ENCODE measurements at places on chromosomes 5 and 9.

DNA sequence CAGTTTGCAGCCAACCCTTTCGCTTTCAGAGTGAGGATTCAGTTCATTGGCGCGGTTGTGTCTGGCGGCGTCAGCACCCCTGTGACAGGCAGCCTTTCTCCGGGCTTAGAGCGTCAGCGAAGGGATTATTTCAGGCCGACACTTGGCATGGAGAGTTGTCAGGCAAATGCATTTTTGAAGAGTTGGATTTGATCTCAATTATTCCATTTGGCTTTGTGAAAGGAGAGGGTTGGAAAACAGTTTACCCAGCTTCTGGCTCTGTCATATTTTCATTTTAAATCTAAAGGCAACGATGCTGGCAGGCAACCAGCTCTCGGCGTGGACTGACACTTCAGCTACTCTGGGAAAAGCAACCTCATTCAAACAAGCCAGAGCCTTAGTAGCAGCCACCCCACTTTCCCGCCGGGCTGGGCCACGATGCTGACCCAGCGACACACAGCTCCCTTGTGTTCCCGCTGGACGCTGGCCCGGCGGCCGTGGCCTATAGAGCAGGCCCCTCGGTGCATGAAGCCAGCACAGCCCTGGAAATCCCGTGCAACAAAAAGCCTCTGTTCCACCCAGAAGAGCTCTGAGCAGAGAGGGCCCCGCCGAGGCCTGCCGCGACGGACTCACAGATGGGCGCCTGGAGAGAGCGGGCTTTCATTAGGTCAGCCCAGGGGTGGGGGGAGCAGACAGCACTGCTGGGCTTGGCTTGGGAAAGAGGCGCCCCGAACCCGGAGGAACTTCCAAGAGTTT lies 28.9 kb upstream of the LPCAT1 start:
- peak; percentile 59 for DNase-seq

DNA sequence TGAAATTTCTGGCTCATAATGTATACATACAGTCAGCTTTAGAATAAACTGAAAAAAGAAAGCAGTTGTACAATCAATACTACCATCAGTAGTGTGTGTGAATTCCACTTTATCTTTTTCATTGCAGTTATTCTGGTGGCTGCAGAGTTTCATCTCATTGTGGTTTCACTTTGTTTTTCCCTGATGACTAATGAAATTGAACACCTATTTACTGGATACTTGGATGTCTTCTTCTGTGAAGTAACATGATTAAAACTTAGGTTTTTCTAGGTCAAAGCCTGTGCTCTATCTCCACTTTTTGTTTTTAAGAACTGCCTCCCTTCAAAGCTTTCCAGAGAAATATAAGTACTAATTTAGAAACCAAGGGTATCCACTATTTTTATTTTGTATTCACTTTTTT lies 174.3 kb downstream of the TRPM3 start:
- no peak for DNase-seq

- DNase-seq = no peak
Measured at GRCh38 chr9:106728860-106729259, 134.1 kb upstream of the ZNF462 start.

DNA sequence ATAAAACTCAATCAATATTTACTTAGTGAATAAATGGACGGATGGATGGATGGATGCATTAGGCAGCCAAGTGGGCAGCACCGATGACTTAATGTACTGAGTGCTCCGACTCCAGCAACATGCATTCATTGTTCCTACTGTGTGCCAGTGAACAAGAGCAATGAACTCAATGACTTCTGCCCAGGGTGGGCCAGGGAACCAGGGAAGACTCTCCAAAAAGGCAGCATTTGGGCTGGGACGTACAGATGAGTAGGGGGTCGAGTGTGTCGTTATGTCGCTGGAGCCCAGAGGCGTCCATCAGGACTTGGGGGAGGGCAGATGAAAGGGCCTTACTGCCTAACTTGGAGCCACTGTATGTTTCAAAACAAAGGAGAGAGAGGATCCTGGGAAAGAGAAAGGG lies 126.4 kb downstream of the KCNIP1 start:
- no peak for DNase-seq

DNA sequence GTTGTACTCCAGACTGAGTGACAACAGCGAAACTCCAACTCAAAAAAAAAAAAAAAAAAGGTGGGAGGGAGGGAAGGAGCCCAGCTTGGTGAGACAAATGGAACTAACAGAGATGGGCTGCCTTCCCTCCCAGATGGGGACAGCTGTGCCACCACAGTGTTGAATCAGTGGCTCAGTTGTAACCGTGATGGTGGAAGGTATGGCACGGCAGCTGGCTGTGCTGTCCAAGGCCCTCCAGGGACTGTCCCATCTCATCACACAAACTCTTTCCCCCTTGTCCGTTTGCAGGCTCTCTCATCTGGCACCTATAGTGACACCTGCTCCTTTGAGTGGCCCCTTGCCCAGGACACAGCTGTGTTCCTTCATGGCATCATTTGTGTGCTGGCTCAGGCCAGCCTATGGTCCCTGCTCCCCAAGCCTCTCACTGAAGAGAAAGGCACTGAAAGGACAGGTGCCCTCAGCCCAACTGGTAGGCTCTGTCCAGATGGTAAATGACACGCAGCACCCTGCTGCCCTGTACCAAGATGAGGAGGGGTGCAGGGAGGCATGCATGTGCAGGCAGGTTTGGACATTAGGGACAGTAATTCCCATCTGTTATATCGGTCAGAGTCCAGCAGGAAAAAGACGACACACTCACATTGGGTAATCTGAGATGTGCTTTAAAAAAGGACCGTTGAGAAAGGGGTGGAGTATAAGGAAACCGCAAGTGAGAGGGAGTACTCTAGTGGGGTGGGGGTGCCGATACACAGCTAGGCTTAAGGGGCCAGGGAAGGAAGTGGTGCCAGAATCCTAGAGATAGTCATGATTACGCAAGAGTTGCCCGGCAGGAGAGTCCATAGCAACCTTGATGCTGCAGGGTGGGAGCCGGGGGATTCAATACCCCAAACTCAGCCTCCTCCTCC lies 4.3 kb downstream of the SMIM33 start:
- no peak for DNase-seq

DNA sequence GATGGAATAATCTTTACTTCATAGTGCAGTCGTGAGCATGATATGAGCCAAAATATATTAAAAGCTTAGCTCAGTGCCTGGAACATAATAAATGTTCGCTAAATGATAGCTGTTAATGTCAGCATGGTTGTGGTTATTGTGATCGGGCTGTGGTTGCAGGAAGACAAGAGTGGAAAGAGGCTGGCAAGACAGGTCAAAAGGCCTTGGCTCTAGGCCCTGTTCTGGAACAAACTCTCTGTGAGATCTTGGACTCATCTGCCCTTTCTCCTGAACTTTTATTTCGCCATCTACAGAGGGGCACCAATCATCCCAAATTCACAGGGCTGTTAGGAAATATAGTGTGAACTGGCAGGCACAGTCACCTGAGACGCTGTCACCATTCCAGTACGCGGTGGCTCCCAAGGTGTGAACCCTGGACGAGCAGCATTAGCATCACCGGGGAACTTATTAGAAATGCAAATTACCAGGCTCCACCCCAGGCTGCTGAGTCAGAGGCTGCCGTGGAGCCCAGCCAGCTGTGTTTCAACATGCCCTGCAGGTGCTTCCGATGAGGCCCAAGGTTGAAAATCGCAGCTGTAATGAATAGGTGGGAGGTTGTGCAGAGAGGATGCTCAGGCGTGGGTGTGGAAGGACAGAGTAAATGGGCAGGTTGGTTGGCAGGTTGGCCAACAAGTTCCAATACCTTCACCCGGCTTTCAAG lies 50.2 kb upstream of the SAP30L start:
- DNase-seq = no peak

- peak; percentile 65 for DNase-seq
Measured at GRCh38 chr9:137438591-137439157, 2.5 kb downstream of the ENTPD8 start.

DNA sequence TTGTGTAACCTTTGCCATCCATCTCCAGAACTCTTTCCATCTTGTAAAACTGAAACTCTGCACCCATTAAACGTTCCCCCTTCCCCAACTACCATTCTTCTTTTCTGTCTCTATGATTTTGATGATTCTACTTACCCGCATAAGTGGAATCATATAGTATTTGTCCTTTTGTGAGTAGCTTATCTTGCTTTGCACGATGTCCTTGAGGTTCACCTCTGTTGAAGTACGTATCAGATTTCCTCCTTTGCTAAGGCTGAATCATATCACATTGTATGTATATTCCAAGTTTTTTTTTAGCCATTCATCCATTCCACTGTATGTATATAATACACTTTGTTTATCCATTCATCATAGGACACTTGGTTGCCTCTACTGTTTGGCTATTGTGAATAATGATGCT lies 2.9 kb upstream of the RNF130 start:
- no peak for DNase-seq

DNA sequence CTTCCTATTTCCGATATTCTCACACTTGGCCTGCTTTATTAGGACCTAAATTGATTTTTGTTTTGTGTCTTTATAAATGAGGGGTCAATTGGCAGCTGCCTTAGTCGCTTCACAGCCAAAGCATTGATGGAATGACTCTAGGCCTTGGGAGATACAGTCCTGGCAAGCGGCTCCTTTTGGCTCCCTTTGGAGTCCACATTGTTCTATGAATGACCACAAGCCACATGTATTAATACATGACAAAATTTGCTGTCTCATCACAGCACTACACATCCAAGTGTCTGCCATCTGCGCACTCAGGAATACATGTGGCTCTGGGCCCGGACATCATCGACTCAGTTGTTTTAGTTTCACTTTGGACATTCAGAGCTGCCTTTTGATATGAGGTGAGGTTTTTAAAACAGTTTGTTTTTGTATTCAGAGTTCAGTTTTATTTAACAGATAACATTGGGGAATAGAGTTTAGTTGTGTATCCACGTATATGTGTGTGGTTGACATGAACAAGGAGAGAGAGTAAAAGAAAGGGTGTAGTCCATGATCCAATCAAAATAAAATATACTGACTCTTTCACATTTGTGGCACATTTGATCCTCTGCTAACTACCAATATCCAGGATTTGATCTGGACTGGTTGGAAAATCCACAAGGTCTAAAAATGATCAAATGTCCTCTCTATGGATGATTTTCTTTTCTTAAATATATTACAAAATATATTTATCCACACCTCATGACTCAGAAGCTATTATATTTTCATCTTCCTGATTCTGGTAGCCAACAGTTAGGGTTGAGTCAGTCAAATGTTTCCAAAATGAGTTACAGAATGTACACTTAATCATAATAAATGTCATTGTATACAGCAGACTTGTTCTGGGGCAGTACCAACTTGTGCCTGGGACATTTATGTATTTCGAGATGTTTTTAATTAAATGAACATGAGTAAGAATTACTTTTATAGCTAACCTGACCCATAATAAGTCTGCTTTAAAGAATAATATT lies 114.0 kb upstream of the MTAP start:
- no peak for DNase-seq

DNA sequence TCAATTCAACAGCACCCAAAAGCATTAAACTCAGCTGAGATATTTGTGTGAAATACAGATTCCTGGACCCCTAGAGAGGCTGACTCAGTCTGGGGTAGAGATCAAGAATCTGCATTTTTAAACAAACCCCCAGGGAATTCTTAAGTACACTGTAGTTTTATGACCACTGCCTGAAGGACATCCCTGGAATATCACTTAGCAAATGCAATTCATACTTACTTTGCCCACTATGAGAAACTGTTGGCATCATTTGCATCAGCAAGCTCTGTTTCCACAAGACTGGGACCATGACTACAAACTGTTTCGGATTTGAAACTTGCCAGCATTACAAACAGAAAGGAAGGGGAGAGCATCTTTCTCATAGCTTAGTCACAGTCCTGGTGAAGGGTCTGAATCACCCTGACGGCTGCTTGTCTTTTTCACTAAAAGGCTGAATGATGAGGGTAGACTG lies 63.7 kb downstream of the MLLT3 start:
- no peak for DNase-seq

GRCh38 chr5:675871-676698 lies 17.1 kb downstream of the TPPP start:
- peak; percentile 28 for DNase-seq

DNA sequence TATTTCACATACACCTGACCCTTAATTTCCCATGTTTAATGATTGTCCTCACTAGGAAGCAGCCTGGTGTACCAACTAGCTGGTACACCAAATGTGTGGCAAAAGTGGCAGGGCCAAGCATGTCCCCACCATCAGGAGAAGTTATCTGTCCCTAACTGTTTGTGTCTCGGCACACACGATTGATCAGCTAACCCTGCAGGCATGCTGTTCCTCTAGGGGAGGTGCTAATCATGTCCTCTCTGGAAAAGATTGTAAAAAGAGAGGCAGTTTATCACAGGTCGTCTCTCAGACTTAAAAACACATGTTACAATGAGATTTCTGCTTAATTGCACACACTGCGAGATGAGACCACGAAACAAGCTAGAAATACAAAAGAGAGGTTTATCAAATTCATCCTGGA lies 342.7 kb downstream of the DIRAS2 start:
- DNase-seq = no peak

DNA sequence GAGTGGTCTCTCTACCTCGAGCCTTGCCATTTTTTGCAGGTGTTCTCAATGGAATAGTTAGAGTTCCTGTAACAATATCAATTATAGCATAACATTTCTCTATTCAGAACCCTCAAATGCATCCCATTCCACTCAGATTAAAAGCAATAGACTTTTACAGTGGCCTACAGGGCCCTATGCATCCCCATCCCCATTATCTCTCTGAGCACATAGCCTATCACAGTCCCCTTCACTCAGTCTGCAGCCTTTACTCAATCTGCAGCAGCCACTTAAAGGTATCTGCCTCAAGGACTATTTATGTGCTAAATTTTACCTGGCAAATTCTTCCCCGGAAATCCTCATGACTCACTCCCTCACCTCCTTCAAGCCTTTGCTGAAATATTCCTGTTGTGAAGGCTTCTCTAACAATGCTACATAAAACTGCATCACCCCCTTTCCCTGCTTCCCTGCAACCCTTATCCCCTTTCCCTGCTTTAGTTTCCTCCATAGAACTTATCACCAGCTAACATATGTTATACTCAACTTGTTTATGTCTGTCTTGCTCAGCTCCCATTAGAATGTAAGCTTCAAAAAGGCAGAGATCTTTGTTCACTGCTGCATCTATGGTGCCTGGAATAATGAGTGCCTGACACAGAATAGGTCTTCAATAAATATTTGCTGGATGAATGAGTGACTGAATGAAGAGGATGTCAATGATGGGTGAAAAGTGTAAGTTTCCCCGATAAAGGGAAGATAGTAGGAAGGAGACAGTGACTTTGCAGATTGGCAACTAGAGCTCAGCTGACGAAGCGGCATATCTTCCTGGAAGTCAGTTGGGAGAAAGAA lies 54.1 kb upstream of the ZNF366 start:
- no peak for DNase-seq
